CD4-positive, alpha-beta T cell (primary cell): ENCODE measurements at places on chromosomes 12 and 14. TPM values are rescaled to one million over a fixed set of nuclear protein-coding genes. Genes with fewer than 3 reads are reported as not detected.

LBHD2 gene
- not detected for total RNA-seq

- H3K4me1 ChIP-seq = no peaks in the 10 kb centered on the region
- no peaks in the 10 kb centered on the region for H3K36me3 ChIP-seq
- no peak overlapping the region for H3K4me3 ChIP-seq
- peaks cover 6% of the 10 kb centered on the region for H3K27me3 ChIP-seq
Observed at GRCh38 chr14:54253195-54253947, 143.4 kb upstream of the CDKN3 start.

RNASE7 gene
- not detected for total RNA-seq

DNA sequence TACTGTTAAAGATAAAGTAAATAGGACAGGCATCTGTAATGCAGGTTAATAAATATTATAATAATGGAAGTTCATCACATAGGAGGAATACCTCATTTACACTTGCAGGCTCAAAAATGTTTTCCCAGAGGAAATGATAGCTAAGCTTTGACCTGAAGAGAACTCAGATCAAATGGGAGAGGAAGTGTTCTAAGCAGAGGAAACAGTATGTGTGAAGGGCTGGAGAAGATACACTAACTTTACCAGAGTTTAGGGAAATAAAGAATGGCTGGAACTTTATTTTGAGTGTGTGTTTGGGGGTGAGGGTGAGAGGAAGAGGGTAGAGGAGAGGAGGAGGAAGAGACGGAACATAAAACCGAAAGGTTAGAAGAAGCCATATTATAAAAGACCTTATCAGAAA lies 34.0 kb upstream of the AP4S1 start:
- DNase-seq = no peak
- H3K4me1 ChIP-seq = peaks cover 17% of the 10 kb centered on the region
- no peaks in the 10 kb centered on the region for H3K27me3 ChIP-seq
- H3K27ac ChIP-seq = no peak overlapping the region
- no peaks in the 10 kb centered on the region for H3K36me3 ChIP-seq

EFS gene
- total RNA-seq = not detected

- no peaks in the 10 kb centered on the region for H3K36me3 ChIP-seq
- no peak for DNase-seq
- H3K4me1 ChIP-seq = no peaks in the 10 kb centered on the region
- no peak overlapping the region for H3K27ac ChIP-seq
- no peak overlapping the region for H3K4me3 ChIP-seq
Observed at GRCh38 chr14:101504096-101504948, 57.0 kb upstream of the DIO3 start.

SLC8A3 gene
- not detected for total RNA-seq

- H3K4me3 ChIP-seq = no peak overlapping the region
- no peak for DNase-seq
- H3K4me1 ChIP-seq = peaks cover 4% of the 10 kb centered on the region
- H3K36me3 ChIP-seq = no peaks in the 10 kb centered on the region
- H3K27me3 ChIP-seq = no peaks in the 10 kb centered on the region
Observed at GRCh38 chr14:101525640-101526527, 35.4 kb upstream of the DIO3 start.

GRCh38 chr14:21268617-21269251 lies 508 bp downstream of the HNRNPC start:
- DNase-seq = peak; percentile 16
- H3K4me1 ChIP-seq = peaks cover 32% of the 10 kb centered on the region
- H3K27me3 ChIP-seq = no peaks in the 10 kb centered on the region

DNA sequence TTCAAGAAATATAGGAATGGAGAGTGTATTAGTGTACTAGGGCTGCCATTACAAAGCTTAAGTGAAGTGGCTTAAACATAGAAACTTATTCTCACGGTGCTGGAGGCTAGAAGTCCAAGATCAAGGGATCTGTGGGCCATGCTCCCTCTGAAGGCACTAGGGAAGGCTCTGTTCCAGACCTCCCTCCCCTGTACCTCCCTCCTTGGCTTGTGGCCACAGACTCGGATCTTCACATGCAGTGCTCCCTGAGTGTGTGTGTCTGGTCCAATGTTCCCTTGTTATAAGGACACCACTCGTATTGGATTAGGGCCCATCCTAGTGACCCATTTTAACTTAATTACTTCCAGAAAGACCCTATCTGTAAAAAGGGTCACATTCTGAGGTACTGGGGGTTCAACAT lies 225.6 kb downstream of the VRK1 start:
- peaks cover 10% of the 10 kb centered on the region for H3K27me3 ChIP-seq
- H3K4me3 ChIP-seq = no peak overlapping the region
- no peaks in the 10 kb centered on the region for H3K36me3 ChIP-seq
- H3K4me1 ChIP-seq = peaks cover 14% of the 10 kb centered on the region

GRCh38 chr14:58872061-58872460 lies 234.3 kb downstream of the DACT1 start:
- H3K4me3 ChIP-seq = no peak overlapping the region
- no peaks in the 10 kb centered on the region for H3K4me1 ChIP-seq
- H3K36me3 ChIP-seq = no peaks in the 10 kb centered on the region
- no peak for DNase-seq
